ENCODE measurements at places on chromosomes 12 and 14.

DNA sequence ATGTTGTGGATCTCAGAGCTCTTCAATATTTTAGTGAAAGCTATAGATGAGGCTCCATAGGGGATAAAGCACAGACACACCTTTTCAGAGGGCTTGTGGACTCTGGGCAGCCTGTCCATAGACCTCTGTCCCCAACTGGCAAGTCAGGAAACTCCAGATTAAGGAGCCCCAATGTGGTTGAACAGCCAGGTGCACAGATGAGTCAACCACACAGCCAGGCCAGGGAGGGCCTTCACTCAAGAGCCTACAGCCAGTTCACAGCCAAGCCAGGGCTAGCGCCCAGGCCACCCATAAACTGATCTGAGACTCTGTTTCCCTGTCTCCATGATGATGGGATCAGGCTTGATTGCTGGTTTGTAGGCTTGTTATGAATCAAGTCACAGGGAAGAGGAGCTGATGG, 1.0 kb upstream of the BDKRB2 start:
- no peak for DNase-seq

DNA sequence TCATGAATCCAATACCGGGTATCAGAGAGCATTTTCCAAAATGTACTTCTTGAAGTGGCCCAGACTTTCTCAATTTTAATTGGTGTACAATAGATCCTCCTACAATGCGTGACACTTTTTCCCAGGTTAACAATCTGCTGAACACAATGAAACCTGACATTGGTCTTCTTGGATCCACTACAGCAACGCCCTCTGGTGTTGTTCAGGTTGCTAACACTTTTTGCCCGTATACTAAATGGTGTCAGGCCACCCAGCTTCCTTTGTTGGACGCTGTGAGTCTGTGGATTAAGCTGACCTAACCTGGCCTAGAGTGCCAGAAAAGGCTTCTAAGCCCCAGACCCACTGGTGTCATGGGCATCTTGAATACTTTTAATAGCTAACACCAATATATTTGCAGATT, 89.2 kb downstream of the KCNK10 start:
- DNase-seq = no peak

- no peak for DNase-seq
Observed at GRCh38 chr12:123063535-123063934, 83.1 kb downstream of the ARL6IP4 start.

GRCh38 chr12:56299308-56299852, 750 bp downstream of the CS start:
- DNase-seq = no peak

- no peak for DNase-seq
Observed at GRCh38 chr14:70021548-70022220, 142.5 kb downstream of the SMOC1 start.

DNA sequence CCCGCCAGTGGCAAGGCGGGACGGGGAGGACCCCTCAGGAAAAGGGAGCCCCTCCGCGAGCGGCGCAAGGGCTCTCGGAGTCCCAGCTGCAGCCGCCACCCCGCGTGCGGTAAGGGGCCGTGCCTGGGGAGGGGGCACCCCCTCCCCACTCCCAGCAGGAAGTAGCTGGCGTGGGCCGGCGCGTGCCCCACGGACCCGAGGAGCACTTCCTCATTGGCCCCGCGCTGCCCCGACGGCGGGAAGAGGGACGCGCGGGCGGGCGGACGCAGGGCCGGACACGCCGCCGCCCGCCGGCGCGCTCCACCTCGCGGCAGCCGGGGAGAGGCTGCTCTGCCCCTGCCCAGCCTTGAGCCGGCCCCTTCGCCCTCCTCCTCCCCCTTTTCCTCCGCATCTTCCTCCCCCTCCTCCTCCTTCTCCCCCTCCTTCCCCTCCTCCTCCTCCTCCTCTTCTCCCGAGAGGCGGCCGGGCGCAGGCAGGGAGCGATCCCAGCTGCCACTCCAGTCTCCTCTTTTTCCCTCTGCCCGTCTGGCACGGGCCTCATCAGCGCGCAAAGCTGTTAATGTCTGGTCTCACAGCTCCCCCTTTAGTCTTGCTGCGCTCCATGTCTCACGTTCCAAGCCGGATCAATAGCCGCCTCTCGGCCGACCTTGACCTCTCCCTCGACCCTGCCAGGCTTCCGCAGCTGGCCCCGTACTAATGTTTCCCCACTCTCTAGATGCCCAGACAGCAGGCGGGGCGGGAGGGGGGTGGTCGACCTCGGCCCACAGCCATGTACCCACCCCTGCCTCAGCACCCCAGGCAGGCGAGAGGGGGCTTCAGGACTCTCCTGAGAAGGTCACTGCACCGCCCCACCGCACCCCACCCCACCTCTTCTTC, 2.6 kb upstream of the BCL11B start:
- DNase-seq = no peak

DNA sequence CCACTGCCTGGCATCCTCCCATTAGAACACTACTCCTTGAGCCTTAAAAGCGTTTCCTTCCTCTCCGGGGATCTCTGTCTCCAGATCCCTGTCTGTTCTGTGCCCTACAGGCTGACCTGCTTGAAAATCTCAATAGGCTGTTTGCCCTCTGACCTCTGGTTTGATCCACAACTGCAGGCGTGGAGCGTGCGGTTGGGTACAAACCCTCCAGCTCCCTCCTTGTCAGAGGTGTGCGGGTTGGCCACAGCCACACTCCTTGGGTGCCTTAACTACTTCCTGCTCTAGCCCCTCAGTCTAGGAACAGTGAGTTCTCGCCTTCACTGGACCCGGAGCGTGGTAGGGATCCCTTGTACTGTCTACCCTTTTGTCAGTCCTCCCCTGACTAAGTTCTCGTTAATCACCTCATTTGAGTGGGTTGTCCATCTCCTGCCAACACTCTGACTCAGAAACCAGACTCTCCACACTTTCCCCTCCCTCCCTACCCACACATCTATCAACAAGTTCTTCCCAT, 33.1 kb downstream of the CMKLR1 start:
- DNase-seq = no peak

- DNase-seq = no peak
Observed at GRCh38 chr12:109840305-109841074, 7.3 kb upstream of the TRPV4 start.

- DNase-seq = no peak
Observed at GRCh38 chr12:49527361-49528130, 11.3 kb upstream of the KCNH3 start.

DNA sequence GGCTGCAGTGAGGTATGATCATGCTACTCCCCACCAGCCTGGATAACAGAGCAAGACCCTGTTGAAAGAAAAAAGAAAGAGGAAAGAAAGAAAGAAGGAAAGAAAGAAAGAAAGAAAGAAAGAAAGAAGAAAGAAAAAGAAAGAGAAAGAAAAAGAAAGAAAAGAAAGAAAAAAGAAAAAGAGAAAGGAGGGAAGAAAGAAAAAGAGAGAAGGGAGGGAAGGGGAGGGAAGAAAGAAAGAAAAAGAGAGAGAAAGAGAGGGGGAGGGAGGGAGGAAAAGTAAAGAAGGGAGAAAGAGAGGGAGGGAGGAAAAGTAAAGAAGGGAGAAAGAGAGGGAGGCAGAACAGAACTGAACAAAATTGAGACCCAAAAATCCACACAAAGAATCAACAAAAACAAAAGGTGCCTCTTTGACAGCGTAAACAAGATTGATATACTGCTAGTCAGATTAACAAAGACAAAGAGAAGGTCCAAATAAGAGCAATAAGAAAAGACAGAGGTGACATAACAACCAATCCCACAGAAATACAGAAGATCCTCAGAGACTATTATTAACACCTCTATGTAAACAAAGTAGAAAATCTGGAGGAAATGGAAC, 293.9 kb upstream of the AMIGO2 start:
- DNase-seq = no peak

DNA sequence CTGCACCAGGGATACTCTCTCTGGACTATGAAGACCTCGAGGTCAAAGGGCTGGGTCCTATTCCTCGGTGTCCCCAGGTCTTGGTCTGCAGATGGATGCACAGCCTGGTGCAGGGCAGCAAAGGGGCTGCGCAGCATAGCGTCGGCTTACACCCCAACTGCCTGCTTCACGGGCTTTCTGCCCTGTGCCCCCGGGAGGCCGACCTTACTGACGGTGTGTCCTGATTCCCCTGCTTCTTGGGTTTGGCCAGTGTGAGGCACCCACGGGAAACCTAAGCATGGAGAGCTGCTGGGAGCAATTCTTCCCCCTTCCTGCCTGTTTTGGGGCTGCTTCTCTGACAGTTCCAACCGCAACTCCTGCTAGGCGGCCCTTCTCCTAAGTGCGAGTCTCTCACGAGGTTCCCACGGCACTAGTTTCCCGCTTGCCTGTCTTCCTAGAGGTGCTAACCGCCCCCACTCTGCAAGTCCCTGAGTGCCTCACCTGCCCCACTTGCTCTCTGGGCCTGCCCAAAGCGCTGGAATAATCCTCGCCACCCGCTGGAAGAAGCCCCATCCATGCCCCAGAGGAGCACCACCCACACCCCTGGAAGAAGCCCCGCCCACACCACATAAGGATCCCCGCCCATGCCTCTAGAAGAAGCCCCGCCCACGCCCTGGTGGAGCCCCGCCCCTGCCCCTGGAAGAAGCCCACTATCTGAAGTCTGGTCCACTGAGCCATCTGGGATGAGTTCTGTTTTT, 54.0 kb downstream of the PRIMA1 start:
- peak; percentile 78 for DNase-seq

DNA sequence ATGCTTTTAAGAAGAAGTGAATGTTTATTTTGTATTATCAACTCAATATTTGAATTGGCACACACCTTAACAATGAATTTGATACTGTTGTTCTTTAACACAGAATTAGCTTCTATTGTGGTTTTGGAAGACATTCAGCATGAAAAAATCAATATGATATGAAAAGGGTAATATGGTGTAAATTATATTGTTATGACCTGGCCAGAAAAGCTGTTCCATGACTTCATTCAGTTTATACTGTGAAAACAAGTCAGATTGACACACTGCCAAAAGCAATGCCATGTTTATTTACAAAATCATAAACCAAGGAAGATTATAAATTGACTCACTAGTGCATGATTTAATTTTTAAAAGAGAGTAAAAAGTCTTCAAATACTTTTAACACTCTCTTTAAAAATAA, 851.4 kb upstream of the SEL1L start:
- no peak for DNase-seq

DNA sequence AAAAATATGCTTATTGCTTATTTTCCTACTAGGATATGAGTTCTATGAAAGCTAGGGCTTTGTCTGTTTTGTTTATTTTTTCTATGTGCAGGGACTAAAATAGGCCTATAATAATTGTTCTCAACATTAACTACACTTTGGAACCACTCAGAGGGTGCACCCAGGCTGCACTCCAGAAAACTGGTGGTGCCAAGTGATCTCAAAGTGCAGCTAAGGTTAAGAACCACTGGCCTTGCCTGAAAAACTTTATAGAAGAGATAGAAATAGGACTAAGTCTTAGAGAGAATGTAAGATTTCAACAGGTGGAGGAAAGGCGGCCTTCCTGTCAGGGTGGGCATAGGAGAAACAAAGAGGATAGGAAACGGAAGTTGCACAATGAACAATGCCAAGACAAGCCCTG, 37.7 kb upstream of the NR1H4 start:
- no peak for DNase-seq

DNA sequence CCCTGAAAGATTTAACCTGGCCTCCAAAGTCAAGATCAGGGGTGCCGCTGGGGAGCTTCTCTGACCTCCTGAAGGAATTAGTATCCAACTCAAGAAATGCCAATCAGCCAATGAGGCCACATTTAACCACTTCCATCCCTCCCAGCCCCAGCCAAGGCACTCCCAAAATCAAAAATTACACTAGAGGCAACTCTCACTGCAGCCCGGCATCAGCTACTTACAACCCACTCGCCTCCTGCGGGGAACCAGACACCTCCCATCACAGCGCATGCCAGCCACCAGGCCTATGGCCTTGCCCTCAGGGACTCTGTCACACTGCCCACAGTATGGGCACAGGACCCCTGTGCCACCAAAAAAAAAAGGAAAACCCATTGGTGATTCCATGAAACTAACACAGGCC, 62.3 kb upstream of the DDX11 start:
- no peak for DNase-seq

GRCh38 chr12:64742416-64742815, 16.8 kb downstream of the GNS start:
- DNase-seq = no peak

- DNase-seq = no peak
Observed at GRCh38 chr14:91902336-91902735, 35.0 kb upstream of the TC2N start.
